ENCODE measurements at places on chromosomes 11 and 22.

- no peak for DNase-seq
Observed at GRCh38 chr22:42805016-42805997, 51.8 kb downstream of the ARFGAP3 start.

DNA sequence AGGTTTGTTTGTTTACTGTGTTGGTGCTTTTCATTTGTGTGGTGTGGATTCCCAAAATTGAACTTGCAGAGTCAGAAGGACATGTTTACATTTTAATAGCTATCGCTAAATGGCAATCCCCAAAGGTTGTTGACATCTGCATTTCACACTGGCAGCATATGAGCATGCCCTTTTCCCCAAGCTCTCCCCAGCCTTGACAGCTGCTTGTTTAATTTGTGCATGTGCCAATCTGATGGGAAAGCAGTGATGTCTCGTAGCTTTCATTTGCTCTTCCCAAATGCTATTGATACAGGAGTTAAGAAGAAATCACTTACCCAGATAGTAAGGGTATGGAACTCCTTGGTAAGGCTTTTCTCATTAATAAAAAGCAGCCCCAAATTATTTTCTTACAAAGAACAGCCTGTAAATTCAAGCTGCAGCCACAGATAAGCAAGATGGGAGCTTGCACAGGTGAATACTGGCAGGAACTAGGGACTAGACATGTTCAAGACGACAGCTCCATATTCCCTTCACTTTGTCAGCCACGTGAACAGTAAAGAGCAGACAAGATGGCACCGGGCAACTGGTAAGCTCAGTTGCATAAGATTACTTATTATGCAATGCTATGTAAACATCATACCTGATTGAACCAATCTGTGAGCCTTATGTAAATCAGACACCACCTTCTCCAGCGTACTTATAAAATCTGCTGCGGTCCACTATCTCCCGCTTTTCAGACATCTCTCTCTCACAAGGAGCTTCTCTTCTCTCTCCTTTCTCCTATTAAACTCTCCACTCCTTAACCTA is 87.4 kb downstream of the IGLL5 start:
- DNase-seq = no peak

- DNase-seq = no peak
Observed at GRCh38 chr11:788953-789940, 643 bp downstream of the CEND1 start.

GRCh38 chr11:114348200-114349191 is 51.8 kb downstream of the C11orf71 start:
- no peak for DNase-seq

GRCh38 chr11:48011102-48011797 is 30.9 kb downstream of the PTPRJ start:
- no peak for DNase-seq

DNA sequence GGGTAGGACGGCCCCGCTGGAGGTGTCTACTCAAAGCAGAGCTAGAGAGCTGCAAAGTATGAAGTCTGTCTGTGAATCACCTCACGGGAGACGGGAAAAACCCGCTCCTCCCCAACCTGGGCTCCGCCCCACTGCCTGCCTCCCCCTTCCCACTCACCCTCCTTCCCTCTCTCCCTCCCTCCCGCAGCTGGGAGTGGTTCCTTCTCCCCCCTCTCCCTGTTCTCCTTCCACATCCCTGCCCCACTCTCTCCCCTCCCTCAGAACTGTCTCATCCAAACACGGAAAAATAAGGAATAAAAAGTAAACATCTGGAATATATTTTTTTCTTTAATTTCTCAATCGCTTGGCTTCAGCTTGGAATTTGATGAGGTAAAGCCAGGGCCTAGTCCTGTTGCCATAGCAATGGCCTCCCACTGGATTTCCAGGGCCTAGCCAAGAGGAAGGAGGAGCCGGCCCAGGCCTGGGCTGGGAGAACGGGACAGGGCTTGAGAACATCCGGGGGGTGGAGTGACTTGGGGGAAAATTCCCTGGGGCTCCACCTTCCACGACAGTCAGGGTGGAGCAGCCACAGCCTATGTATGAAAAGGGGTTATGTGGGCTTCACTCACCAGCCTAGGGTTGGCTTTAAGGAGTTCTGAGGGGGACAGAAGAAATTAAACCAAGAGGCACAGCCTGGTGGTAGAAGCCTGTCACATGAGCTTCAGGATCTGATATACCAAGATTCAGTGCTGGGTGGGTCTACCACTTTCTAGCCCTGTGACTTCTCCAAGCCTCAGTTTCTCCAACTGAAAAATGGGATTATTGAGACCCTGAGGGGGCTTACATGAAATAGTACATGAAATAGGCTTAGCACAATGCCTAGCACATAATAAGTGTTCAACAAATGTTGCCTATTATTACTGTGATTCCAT is 2.2 kb downstream of the TNKS1BP1 start:
- DNase-seq = no peak

DNA sequence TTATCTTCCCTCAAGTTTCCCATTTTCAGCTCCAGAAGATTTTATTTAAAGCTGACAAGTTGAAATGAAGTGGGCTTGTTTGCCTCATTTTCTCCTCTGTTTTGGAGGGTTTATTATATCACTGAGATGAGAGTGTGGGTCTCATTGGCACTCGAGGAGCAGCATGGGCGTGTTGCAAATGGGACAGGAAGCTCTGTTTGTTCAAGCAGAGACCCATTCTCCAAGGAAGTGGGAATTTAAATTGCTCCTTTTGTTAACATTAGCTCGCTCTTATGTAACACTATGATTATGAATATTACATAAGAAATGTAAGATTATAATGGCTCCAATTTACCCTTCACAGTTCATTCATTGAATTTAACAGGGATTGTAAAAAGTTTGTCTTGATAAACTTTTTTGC is 317.7 kb upstream of the CTSC start:
- DNase-seq = no peak

GRCh38 chr11:47861728-47862127 is 13.6 kb upstream of the NUP160 start:
- no peak for DNase-seq

GRCh38 chr22:21082248-21082647 is 36.5 kb downstream of the LRRC74B start:
- no peak for DNase-seq

GRCh38 chr11:3707176-3707575 is 36.0 kb upstream of the CHRNA10 start:
- DNase-seq = no peak
